Left renal cortex interstitium (tissue), 4 donors: ENCODE measurements at places on chromosomes 11 and 22. TPM values are rescaled to one million over a fixed set of nuclear protein-coding genes. Genes with fewer than 3 reads are reported as not detected.

ATF4 gene
- polyA plus RNA-seq: 274 TPM

DENND6B gene
- 10.1 TPM for polyA plus RNA-seq

C11orf65 gene
- 3.1 TPM for polyA plus RNA-seq

NUP98 gene
- 69.5 TPM for polyA plus RNA-seq

CCDC87 gene
- 0.33 TPM for polyA plus RNA-seq

KCNQ1OT1 gene
- 0.46 TPM for polyA plus RNA-seq

PANX2 gene
- 1.2 TPM for polyA plus RNA-seq

CASP5 gene
- polyA plus RNA-seq: not detected

ACR gene
- 0.60 TPM for polyA plus RNA-seq

VSIG10L2 gene
- not detected for polyA plus RNA-seq

GDPD5 gene
- polyA plus RNA-seq: 17.4 TPM

NUMA1 gene
- 266 TPM for polyA plus RNA-seq

ADAMTS15 gene
- polyA plus RNA-seq: 60.3 TPM

- no peak for DNase-seq
Observed at GRCh38 chr11:106063009-106063408, 14.1 kb downstream of the KBTBD3 start.

DNA sequence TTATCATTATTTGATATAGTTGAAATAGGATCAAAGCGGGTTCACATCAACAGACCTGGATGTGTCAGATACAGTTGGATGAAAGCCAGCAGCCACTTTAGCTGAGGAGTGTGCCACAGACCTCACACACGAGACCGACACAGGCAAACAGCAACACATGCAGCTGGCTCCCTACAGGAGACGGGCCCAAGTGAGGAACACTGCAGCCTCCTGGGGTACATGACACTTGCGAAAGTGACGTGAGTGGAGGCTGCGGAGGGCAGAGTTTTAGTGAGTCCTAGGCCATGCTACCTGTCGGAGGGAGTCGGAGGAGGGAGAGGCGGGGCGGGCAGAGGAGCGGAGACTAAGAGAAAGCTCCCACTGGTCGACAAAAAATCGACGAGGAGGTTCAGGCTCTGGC is 100.9 kb upstream of the BID start:
- DNase-seq: no peak

DNA sequence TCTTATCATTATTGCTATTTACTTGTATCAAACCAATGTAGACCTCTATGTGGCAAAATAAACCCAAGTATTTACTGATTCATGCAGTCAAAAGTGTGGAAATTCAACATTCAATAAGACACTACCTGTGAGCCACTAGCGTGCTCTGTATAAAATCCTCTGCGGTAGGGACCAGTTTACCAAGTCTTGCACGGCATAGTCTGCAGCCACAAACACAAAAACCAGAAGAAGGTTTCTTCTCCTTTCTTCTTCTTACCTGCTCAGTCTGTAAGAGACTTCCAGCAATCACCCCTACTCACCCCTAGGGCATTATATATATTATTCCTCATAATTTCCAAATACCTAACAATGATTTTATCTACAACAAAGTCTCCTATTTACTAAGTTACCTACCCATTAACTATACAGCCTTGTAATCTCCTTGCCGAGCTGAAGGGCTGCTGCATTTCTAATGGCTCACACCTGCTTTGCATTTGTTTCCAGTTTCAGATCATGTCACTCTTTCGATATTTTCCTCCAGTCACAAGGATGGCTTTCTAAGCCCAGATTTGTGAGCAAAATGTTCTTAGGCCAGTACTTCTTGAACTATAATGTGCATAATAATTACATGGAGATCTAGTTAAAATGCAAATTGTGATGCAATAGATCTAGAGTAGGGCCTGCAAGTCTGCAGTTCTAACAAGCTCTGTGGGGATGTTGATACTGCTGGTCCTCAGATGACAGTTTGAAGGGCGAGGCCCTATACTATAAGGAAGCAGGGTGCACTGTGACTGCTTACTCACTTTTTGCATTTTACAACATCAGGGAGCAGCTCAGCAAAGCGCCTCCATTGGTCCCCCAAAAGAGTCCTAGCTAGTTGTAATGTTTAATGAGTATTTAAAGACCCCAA is 191.9 kb upstream of the DDI1 start:
- no peak for DNase-seq

GRCh38 chr11:1505480-1505879 is 18.9 kb upstream of the MOB2 start:
- DNase-seq: no peak

- no peak for DNase-seq
Observed at GRCh38 chr11:67645521-67646461, 4.7 kb downstream of the ACY3 start.

GRCh38 chr22:43811777-43812148 is 342 bp downstream of the EFCAB6 start:
- DNase-seq: no peak

DNA sequence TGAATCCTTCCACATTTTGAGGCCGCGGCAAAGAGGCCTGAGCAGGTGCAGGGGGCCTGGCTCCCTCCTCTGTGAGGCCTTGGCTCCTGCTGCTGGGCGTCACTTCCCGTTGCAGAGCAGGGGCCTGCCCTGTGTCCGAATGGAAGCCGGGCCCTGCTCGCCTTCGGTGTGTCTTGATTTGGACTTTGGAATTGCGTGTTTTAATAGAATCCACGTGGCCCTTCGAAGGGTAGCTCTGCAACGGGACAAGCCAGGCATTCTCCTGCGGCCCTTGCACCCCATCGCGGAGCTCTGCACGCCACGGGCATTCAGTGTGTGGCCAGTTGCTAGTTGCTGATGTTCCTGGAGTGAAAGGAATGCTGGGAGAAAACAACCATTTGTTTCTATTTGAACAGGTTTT is 25.8 kb downstream of the SAMM50 start:
- DNase-seq: no peak

GRCh38 chr22:27845644-27846043 is 44.1 kb upstream of the MN1 start:
- no peak for DNase-seq

- no peak for DNase-seq
Observed at GRCh38 chr22:21016644-21017420, 1.9 kb downstream of the P2RX6 start.

DNA sequence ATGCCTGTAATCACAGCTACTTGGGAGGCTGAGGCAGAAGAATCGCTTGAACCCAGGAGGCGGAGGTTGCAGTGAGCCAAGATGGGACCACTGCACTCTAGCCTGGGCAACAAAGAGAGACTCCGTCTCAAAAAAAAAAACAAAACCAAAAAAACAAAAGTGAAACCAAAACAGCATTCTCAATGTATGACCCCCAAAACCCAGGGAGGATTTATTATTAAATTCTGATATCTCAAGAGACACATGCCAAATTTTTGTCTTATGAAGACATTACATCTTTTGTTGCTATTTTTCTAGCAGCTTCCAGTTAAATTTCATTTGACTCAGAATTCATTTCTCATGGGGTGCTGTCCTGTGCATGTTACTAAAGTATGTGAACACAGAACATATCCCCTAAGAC is 3.0 kb upstream of the YPEL4 start:
- no peak for DNase-seq

- no peak for DNase-seq
Observed at GRCh38 chr11:69039501-69039900, 9.2 kb upstream of the TPCN2 start.

- DNase-seq: no peak
Observed at GRCh38 chr11:2443406-2443805, 908 bp downstream of the TRPM5 start.

DNA sequence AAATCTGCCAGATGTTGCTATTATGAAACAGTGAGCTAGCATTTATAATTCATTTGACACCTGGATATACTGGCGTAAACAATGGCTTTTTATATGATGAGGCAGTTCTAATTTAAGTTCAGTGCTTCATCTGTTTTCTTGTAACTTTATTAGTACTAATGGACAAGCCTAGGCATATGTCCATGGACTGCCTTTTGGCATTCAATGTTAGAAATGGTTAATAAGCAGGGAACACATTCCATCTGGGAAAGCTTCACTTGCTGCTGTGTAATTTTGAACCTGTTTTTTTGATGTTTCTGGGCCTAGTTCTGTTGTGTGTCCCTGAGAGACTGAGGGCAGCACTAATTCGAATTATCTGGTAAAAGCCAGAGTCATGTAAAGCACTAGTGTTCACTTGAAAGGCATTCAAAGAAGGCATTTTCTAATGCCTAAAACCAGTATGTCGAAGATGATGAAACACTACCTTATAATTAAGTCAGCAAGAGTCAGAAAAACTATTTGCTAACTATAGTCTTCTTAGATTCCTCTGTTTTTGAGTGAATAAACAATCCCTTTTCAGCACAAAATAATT is 138.5 kb downstream of the SWAP70 start:
- DNase-seq: no peak

DNA sequence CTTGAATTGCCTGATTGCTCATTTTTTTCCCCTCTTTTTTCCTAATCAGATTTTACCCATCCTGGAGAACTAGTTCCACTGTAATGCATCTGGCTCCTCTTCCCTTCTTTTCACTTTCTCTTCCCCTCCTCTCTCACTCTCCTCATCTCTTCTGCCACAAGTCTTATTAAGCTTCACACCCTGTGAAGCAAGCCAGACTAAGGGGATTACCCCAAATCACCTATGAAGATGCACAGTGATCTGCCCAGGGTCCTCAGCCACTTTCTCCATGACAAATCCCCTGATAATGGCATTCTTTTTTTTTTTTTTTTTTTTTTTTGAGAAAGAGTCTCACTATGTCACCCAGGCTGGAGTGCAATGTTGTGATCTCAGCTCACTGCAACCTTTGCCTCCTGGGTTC is 11.2 kb downstream of the UBASH3B start:
- DNase-seq: no peak

- no peak for DNase-seq
Observed at GRCh38 chr11:45968901-45969300, 46.4 kb downstream of the LARGE2 start.

DNA sequence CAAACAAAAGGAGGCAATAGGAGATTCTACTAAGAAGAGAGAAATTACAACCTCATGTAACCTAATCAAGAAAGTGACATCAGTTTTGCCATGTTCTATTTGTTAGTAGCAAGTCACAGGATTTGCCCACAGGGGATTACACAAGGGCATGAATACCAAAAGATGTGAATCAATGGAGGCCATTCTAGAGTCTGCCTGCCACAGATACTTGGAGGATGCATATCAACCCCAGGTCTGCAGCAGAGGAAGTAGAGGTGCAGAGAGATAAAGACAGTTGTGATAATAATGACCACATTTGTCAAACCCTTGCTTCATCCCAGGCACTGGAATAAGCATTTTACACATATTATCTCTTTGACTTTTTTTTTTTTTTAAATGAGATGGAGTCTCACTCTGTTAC is 2.4 kb upstream of the ASCC2 start:
- DNase-seq: no peak

DNA sequence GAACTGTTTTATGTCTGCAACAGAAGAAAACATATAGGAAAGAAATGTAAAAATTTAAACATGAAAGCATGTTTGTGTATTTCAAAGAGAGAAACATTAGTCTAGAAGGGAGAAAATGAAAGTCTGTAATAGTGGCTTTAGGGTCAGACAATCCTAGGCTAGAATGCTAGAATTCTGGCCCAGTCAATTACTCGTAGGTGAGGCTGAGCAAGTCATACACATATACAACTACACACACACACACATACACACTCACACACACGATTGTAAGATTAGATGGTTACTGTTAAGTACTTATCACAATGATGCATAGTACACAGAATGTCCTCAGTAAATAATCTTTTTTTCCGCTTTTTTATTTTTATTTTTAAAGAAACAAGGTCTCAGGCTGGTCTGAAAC is 37.7 kb upstream of the PCF11 start:
- DNase-seq: no peak

DNA sequence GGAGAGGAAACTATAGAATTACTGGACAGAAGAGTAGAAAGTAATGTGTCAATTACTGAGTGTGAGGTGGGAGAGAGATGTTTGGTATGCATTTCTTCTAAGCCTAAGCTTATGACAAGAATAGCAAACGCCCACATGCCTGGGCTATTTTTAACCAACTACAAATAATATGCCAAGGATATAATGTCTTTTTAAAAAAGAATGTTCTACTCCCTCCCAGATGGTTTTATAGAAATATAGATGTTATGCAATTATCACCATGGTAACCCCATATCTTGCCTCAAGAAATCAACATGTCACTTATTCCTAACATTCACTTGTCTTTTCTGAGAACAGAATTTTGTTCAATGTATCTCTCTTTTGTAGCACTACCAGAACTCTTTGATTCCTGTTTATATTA is 996.7 kb upstream of the CHORDC1 start:
- DNase-seq: no peak

GRCh38 chr22:38867471-38868285 is 4.3 kb downstream of the CBX6 start:
- DNase-seq: no peak

- DNase-seq: no peak
Observed at GRCh38 chr22:26812731-26813130, 155.3 kb downstream of the MIAT start.

DNA sequence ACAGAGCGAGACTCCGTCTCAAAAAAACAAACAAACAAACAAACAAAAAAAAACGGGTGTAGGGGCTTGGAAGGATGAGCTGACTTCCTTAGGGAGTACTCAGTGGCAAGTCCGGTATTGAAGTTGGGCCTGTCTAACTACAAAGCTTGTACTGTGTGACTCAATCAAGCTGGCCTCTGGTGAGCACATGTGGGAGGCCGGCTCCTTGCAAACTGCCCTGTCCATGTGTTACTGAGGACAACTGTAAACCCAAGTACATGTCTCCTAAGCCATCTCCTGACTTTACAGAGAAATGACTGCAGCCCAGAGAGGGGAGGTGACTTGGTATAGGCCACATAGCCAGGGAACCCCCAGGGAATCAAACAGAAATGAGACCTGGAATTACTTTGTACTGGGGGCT is 11.6 kb downstream of the RIBC2 start:
- DNase-seq: no peak

DNA sequence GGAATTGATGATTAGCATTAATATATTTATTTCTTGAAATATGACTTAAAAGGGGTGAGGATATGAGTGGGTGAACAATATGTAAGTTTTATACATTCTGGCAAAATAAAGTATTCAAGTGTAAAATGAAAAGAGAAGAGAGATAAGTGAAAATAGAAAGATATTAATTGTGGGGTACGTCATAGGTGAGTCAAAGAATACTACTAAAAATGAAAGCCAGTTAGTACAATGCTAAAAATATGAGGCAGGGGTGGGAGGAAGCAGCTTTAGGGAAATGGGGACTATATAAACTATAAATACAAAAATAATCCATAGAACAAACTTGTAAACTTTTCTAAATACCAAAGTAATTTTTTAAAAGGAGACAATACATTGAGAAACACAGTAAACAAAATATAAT is 661.4 kb downstream of the CNTN5 start:
- DNase-seq: no peak

DNA sequence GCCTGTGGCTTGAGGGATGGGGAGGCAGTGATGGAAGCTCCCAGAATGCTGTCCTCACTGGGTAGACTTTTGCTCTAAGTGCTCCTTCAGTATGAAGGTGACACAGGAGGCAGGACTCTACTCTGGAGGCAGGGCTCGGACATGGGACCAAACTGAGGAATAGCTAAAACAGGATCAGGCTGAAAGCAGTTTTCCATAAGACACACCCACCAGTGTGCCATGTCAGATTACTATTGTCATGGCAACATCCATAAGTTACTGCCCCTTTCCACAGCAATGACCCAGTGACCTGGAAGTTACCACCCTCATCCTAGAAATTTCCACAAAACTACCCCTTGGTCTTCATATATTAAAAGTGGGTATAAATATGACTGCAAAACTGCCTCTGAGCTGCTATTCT is 43.6 kb upstream of the GALNT18 start:
- no peak for DNase-seq

- DNase-seq: no peak
Observed at GRCh38 chr11:5234381-5234834, at the start of gene HBD. Gene HBD, minus strand, starts transcription at chr11:5234483. Its CDS starts 50 bp downstream, at chr11:5234433.

- DNase-seq: no peak
Observed at GRCh38 chr11:104451197-104451893, 287.4 kb upstream of the PDGFD start.
